GM03348 (cell line): ENCODE measurements at places on chromosomes 16 and 17.

DNA sequence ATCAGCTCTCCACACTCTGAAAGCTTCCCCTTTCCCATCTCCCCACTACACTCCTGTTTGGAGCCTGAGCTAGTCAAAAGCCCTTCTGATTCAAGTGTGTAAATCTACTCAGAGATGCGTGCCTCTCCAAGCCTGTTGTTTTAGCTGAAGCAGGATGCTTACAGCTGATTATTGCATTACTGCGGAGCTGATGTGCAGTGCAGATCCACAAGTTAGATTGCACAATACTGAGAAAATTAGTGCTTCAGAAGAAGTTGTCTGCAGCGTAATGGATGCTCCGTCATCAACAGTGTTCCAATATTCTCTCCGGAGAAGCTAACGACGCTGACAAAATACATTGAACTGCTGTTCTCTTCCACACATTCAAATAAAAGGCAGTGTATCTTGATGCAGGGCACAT lies 44.8 kb upstream of the NLRP1 start:
- DNase-seq = no peak

GRCh38 chr17:79667746-79668145 lies 56.9 kb upstream of the RBFOX3 start:
- no peak for DNase-seq

DNA sequence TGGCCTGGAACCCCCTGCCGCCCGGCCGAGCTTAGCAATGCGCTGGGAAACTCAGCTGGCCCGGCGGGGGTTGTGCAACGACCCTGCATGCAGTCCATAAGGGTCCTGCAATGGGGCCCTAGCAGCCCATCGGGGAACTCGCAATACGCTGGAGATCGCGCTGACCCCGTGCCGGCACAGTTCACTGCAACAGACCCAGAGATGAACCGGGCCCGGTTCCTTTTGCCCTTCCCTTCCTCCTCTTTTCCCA lies 375 bp downstream of the SLC25A11 start:
- no peak for DNase-seq

- DNase-seq = no peak
Observed at GRCh38 chr17:68179236-68179925, 68.5 kb upstream of the AMZ2 start.

DNA sequence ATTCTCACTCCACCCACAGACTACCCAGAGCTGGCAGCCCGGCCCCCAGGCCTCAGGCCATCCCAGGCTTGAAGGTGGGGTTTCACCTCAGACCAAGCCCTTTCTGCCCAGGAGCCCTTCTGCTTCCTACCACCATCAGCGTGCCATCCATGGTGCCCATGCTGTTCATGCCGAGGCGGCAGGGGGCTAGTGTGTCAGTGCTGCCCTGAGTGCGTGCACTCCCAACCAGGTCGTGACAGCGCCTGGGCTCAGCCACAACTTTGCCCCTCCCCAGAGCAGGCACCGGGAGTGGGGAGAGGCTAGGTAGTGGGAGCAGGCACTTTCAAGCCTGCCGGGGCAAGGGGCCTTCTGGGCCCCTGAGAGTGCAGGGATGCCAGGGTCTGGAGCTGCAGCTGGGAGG lies 8.5 kb downstream of the B3GNT9 start:
- no peak for DNase-seq

DNA sequence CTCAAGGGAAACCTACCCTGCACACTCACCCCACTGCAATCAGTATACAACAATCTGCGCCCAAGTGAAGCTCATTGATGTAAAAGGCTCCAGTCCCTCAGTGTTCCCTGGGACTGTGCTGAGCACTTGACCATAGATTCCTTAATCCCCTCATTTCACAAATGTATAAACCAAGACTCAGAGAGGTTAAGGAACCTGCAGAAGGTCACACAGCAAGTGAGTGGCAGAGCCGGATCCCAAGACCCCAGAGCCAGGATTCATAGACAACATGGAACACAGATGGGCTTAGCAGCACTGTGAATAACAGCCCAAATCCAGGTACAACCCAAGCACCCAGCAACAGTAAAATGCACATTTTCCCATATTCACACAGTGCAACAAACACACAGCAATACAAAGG lies 225.7 kb downstream of the C16orf78 start:
- no peak for DNase-seq

DNA sequence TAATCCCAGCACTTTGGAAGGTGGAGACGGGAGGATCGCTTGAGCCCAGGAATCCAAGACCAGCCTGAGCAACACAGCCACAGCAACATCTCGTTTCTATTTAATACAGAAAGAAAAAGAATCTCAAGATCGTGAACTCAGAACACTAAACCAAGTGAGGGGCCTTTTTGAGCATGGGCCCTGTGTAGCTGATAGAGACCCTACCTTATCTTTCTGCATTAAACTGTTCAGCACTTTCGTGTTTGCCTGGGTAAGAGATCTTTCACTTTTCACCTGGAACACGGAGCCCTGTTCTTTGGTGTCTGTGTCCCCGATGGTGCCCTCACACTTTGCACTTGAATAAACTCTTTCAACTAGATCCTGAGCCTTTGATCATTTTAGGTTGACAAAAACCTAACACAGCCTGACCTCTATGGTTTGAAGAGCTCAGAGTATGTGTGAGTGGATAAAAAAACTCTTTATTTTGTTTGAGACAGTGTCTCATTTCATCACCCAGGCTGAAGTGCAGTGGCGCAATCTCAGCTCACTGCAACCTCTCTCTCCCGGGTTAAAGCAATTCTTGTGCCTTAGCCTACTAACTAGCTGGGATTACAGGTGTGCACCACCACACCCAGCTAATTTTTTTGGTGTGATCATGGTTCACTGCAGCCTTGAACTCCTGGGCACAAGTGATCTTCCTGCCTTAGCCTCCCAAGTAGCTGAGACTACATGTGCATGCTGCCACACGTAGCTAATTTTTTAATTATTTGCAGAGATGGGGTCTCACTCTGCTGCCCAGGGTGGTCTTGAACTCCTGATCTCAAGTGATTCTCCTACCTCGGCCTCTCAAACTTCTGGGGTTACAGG lies 83.8 kb upstream of the GRIN2A start:
- DNase-seq = no peak

GRCh38 chr17:21132428-21132827 lies 5.7 kb downstream of the DHRS7B start:
- DNase-seq = no peak

GRCh38 chr16:81576696-81577095 lies 132.1 kb downstream of the CMIP start:
- DNase-seq = no peak

DNA sequence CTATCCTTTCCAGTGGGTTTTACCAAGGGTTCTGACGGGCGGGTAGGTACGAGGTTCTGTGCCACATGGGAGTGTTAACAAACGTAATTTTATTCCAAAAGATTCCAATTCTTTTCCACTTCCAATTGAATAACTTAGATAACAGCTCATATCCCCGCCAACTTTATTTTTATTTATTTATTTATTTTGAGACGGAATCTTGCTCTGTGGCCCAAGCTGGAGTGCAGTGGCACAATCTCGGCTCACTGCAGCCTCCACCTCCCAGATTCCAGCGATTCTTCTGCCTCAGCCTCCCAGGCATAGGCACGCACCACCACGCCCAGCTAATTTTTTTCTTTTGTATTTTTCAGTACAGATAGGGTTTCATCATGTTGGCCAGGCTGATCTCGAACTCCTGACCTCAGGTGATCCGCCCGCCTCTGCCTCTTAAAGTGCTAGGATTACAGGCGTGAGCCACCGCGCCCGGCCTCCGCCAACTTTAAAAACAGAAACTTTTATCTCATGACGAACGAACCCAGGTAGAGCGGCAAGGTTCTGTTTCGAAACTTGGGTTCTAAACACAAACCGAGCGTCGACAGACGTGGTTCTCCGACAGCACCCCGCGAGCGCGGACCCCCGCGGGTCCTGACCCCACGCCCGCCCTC lies 613 bp downstream of the ECI1 start:
- DNase-seq = no peak

DNA sequence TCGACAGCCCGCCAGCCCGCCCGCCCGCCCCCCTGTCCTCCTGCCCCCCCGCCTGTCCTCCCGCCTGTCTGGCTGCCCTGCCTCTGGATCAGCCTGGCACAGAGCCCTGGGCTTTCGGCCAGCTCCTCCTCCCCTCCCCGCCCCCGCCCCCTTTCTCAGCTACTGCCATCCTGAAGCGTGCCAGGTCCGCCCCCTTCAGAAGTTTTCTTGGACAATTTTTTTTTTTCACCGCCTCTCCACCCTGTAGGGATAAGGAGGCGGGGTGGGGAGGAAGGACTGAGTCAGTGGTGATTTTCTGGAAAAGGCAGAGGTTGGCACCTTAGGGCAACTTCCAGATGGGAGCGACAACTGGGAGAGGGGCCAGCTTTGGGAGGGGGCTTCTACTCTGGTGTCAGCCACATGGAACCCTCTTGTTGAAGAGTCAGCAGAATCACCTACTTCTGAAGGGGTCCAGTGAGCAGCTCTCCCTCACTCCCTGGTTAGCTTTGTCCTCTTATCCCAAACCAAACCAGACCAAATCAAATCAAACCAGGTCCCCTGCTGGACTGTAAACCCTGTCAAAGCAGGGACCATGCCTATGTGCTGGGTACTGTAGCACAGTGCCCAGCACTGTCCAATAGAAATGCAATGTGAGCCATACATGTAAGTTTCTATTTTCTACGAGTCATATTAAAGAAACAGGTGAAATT lies 19.7 kb downstream of the IGF2BP1 start:
- peak; percentile 84 for DNase-seq

DNA sequence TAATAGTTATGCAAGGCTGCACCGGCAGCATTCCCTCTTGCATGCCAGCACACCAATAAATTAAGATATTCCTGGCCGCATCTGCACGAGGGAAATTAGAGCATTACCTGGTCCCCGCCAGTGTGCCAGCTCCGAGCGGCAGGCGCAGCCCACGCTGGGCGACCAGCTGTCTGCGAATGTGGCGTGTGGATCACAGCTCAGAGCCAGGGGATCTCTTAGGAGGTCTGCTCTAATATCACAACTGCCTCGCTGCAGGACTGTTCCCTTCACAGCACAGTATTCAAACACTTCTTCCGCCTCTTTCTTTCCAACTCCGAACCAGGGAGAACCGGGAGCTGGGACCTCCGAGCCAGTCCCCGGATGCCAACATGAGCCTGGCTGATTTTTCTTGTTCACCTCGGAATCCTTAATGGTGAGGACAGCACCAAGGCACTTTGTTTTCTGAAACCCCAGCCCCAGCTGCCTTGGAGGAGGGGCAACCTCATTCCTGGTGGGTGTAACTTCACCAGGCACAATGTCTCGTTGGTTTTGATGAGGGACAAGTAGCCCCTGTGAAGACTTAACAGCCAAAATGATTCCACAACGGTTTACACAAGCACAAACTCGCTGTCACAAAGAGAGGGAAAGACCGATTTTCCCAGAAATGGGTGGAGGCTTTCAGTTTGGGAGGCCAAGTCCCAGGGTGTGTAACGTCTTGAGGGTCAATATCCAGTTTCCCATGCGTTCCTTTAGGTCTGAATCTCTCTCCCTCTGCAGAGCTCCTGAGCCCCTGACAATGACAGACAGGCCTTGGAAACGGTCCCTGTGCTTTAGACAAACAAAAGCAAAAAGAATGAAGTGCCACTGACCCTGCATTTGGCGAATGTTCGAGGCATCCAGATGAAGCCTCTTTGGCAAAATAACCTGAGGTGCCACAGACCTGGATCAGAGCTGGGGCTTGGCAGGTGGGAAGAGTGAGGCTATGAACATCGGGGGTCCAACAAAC lies 213.2 kb downstream of the C16orf78 start:
- DNase-seq = no peak

GRCh38 chr17:44272954-44273353 lies 5.0 kb upstream of the SLC4A1 start:
- no peak for DNase-seq

- no peak for DNase-seq
Observed at GRCh38 chr17:49755663-49756283, 8.2 kb downstream of the FAM117A start.

DNA sequence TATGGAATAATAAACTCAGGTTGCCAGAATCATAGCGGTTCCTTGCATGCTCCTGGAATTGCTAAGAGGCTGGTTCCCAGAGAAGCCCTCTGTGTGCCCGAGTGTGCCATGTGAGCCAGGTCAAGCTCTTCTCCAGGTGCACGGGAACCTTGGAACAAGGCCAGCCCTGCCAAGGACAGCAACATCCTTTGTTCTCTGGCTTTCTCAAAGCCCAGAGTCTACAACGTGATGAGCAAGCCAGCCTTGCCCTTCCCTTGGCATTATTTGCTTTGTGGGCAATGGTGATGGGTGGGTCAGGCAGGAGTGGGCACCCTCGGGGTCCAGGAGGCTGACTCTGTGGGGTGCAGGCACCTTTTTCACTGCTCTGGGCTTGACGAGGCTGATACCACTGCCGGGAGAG lies 14.2 kb upstream of the SEC14L1 start:
- no peak for DNase-seq

GRCh38 chr16:83532634-83533033 lies 275.1 kb upstream of the HSBP1 start:
- DNase-seq = no peak

DNA sequence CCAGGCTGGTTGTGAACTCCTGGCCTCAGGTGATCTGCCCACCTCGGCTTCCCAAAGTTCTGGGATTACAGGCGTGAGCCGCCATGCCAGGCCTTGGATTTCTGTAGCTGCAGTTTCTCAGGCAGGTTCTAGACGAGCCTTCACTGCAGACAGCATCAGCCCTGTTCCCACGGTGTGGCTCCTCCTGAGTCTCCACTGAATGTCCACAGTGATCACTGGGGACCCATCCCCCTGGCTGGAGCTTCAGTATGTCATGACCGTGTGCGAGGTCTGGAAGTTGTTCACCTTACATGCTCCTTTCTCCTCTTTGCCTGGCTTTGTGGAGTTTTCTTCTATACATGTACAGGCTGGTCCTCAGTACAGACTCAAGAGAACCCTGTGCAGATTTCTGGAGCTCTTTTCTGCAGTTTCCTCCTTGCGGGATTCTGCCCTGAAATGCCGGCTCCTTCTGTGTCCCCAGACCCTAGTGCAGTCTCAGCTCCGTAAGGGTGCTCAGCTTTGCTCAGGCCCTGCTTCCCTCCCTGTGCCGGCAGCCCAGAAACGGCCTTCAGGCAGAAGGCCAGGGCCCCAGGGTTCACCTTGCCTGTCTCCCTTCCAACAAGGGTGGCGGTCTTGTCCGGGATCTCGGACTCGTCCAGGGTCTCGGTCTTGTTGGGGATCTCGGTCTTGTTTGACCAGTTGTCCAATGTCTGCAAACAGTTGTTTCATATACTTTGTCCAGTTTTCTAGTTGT lies 14.3 kb upstream of the FASN start:
- DNase-seq = no peak

DNA sequence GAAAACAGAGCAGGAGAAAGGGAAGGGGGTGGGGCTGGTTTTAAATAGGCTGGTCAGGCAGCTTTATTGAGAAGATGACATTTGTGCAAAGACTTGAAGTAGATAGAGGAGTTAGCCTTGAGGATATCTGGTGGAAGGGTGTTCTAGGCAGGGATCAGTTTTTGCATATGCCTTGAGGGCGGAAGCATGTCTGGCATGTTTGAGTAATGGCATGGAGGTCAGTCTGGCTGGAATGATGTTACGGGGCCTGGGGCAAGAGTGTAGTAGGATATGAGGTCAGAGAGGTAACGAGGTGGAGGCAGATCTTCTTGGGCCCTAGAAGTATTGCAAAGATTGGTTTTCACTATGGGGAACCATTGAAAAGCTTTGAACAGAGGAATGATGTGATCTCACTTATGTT lies 4.8 kb downstream of the RABEP1 start:
- no peak for DNase-seq
